ENCODE measurements at places on chromosomes 1 and 21.

DNA sequence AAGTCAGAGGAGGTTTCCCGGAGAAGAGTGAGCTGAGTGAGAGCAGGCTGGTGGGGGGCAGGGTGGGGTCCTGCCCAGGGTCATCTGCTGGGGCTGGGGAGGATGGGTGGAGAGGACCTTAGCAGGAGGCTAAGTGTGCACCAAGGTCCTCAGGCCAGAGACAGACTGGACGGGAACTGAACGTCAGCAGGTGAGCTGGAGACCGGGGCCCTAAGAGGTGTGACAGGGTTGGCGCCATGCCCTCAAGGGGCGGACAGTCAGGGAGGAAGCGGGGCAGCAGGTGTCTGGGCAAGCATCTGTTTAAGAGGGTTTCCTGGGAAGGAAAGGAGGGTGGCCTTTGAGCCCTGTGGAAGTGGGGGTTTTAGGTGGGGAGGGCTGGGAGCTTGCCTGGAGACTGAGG, 13.6 kb upstream of the PTPN7 start:
- DNase-seq = no peak

DNA sequence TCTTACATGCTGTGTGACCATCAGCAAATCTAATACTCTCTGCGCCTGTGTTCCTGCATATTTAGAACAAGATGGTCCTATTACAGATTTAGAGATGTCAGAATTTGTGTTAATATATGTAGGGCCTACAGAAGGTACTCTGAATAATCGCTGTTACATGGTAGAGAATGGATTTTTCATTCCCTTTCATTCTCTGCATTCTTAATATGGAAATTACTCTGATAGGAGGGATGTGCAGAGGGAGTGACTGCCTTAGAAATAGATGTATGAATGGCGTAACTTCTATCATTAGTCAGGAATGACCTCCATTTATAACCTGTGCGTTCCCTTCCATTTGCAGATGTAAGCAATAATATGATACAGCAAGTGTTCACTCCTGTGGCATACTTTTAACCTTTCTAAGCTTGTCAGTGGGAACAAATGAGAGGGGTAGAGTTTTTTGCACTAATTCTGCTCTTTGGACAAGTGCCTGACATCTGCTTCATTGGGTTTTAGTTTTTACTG, 45.6 kb downstream of the MIA3 start:
- DNase-seq = no peak

DNA sequence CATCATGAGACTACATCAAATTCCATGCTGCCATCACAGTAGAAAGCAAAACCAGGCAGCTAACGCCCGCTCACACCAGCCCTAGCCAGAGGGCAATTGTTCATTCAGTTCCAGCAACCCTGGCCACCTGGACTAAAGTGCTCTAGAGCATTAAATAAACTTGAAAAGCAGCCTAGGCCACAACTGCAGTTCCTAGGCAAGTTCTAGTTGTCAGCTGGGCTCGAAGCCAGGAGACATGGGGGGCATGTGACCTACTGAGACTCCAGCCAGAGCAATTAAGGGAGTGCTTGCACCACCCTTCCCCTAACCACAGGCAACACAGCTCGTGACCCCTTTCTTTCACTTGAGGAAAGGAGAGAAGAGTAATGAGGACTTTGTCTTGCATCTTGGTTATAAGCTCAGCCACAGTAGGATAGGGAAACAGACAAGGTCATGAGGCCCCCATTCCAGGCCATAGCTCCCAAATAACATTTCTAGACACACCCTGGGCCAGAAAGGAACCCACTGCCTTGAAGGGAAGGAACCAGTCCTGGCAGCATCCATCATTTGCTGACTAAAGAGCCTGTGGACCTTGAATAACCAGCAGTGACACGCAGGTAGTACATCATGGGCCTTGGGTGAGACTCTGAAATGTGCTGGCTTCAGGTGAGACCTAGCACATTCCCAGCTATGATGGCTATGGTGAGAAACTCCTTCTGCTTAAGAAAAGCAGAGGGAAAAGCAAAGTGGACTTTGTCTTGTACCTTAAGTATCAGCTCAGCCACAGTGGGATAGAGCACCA, 77.0 kb downstream of the ZZZ3 start:
- peak; percentile 59 for DNase-seq

DNA sequence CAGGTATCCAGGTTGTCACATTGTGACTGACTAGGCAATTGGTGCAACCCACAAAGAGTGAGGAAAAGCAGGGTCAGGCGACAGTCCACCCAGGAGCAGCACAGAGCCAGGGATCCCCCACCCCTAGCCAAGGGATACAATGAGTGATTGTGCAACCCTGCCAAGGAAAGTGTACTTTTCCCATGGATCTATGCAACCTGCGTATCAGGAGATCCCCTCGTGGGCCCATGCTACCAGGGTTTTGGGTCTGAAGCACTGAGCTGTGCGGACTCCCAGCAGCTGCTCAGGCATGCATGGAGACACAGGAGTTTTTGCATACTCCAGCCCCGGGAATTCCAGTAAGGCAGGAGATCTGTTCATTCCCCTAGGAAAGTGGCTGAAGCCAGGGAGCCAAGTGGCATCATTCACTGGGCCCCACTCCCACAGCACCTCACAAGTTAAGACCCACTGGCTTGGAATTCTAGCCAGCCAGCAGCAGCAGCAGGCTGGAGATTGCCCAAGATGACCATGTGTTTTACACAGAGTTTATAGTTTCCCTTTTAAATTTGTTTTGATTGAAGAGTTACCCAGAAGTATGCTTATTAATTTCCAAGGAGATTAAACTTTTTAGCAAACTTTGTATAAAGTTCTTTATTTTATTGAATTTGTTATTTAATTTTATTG, 136.0 kb downstream of the LTN1 start:
- DNase-seq = no peak

- no peak for DNase-seq
These were observed 1.1 kb downstream of the VWA1 start for GRCh38 chr1:1436630-1437032.

- no peak for DNase-seq
These were observed 15.4 kb downstream of the RABGAP1L start for GRCh38 chr1:174174461-174175329.

DNA sequence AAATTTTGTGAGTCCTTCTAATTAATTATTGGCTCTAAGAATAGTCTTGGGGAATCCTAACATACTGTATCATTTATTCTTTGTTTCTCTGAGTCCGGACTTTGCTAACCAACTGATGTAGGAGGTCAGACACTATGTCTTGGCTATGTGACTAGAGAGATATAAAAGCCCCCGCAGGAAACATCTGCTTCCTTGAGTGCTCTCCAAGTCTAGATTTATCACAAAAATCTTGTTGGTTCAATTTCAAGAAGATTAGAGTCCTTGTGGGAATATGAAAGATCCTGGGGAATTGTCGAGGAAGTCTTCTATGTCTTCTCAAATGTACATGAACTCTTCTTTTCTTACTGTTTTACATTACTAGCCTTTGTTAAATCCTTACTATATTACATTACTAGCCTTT, 1712.5 kb downstream of the NCAM2 start:
- no peak for DNase-seq

DNA sequence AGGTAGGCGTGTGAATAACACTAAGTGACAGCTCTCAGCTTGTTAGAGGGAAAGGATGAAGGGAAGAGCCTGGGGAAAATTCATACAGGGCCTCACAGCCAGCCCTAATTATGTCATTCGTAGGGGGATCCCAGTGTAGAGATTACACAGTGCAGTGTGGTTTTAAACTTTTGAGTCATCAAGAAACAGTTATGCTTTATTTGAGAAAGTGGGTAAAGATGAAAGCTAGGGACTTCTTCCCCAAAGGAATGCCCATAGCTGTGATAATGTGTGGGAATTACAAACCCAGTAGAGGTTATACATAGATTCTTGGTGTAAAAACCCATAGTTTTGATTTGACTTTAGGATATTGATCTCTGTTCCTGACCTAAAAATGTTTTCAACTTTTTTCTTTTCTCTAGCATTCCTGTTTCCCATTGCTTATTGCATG, 1.9 kb downstream of the TTF2 start:
- no peak for DNase-seq

DNA sequence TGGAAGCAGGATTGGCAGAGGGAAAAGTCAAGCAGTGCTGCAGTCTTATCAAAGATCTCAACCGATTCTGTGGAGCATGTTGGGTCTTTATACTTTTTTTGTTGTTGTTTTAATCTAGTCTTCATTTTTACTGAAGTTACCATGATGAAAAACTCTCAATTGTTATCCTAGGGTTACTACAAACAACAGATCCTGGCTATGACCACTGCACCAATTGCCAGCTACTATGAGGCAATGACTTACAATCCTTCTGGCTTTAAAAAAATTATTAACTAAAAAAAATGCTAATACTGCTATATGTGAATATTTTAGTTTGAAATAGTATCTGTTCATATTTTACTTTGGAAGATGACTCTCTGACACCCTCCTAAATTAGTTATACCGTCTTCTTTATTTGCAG, 145.9 kb downstream of the CNIH3 start:
- no peak for DNase-seq

DNA sequence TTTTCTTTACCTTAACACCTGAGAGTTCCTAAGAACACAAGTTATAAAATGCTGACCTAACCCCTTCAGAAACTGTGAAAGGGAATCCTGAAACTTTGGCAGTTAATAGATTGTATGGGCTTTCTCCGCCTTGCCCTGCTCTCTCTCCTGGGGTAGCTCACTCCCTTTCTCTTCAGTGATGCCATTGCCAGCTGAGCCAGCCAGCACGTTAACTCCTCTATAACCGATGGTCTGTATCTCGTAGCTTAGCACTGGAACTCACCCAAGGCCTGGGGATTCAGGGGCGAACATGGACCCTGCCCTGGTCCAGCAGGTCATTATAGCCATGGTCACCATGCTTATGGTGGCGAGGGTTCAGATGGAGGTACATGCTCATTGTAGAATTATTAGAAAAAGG, 40.7 kb downstream of the TRAPPC10 start:
- no peak for DNase-seq

- no peak for DNase-seq
These were observed 22.0 kb upstream of the KIF26B start for GRCh38 chr1:245132771-245133170.

DNA sequence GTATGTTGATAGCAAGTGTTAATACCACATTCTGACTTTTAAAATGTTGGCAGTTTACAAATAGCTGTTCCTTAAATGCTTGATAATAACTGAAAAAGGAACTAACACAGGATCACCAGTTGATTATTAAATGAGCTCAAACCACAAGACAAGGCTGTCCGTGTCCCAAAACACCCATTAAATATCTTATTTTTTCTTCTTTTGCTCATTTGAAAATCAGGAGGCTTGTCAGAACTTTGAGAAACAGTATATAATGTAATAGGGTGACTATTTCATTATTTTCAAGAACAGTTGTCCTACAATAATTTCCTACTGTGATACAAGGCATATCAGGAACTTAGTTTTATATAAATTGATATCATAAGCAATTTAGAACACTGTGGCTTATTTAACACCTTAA, 2.7 kb downstream of the CDKN2C start:
- no peak for DNase-seq

GRCh38 chr1:53296117-53296749, 31.6 kb downstream of the LRP8 start:
- peak; percentile 56 for DNase-seq

DNA sequence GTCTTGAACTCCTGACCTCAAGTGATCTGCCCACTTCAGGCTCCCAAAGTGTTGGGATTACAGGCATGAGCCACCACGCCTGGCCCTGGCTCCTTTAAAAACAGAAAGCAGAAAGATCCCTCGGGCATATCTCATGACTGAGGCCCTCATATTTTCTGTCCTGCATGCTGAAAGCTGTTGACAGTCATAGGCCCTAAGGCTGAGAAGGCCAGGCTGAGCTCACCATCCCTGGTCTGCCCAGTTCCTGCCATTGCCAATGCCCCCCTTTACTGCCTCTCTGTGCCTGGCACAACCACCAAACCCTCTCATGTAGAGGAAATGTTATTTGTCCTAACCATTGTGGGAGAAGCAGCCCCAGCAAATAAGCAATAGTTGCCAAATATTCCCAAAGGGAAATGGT, 12.7 kb downstream of the CD34 start:
- DNase-seq = no peak

- no peak for DNase-seq
These were observed 9.5 kb downstream of the ETNK2 start for GRCh38 chr1:204142032-204142974.

GRCh38 chr1:178311164-178311563, 185.6 kb downstream of the CLEC20A start:
- no peak for DNase-seq

GRCh38 chr1:160868141-160868540, 5.5 kb upstream of the CD244 start:
- no peak for DNase-seq

DNA sequence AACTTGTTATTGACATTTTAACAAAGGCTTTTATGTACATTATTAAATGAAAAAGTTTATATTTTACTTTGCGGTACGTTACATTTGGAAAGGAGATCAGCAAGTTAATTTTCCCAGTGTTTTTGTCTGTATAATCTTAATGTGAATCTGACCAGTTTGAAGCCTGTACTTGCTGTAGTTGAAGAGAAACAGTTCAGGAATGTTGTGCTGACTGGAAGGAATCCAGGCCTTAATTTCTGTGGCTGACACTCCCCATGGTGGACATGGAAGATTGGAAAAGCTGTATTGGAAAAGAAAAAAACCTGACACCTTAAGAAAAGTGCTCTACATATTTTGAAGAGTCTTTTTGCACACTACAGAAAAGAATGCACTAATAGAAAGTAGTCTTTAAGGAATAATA, 15.5 kb downstream of the LEPR start:
- DNase-seq = no peak

- no peak for DNase-seq
These were observed 65.2 kb upstream of the RALGPS2 start for GRCh38 chr1:178659789-178660208.

- no peak for DNase-seq
These were observed 23.7 kb downstream of the ERRFI1 start for GRCh38 chr1:8002329-8002910.

GRCh38 chr21:35461700-35462099, 412.6 kb upstream of the RUNX1 start:
- DNase-seq = no peak

- no peak for DNase-seq
These were observed at the start of gene MFAP2 for GRCh38 chr1:16980473-16981268. MFAP2 (minus strand) TSS chr1:16980620; CDS start chr1:16978273, 2,347 bp downstream.

GRCh38 chr1:203325026-203325417, 19.7 kb downstream of the BTG2 start:
- no peak for DNase-seq

- DNase-seq = no peak
These were observed 39.9 kb upstream of the BCL10 start for GRCh38 chr1:85316321-85316720.

DNA sequence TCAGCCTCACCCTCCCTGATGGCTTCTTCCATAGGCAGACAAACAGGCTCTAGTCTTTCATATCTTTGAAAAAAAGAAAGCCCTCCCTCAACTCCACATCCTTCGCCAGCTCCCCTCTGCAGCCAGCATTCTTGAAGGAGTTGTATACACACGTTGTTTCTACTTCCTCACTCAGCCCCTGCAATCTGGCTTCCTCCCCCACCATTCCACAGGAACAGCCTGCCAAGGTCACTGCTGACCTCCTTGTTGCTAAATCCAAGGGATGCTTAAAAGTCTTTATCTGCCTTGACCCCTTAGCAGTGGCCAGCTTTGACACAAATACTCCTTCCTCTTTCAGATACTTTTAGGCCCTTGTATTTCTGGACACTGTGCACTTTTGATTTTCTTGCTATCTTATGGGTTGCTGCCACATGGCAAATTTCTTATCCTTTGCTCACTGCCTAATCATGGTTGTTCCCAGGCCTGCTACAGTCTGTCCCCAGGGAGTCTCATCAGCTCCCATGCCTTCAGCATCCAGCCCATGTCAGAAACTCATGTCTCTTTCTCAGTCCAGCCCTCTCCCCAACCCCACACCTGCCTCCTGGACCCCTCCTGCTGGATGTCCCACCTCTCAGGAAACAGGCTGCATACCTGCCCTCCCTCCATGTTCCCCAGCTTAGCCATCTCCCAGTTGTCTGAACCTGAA, 8.3 kb downstream of the FAM229A start:
- no peak for DNase-seq
